Upper lobe of left lung (tissue), 6 donors: ENCODE measurements at places on chromosomes 3 and 15. TPM values are rescaled to one million over a fixed set of nuclear protein-coding genes. Genes with fewer than 3 reads are reported as not detected.

- peak overlapping the region; percentile 74 for H3K27ac ChIP-seq
- no peaks in the 10 kb centered on the region for H3K36me3 ChIP-seq
- H3K27me3 ChIP-seq, result no peaks in the 10 kb centered on the region
- DNase-seq, result peak; percentile 59
- peaks cover 80% of the 10 kb centered on the region for H3K4me1 ChIP-seq
Observed at GRCh38 chr15:89136818-89137772, 48.8 kb downstream of the ABHD2 start.

DNA sequence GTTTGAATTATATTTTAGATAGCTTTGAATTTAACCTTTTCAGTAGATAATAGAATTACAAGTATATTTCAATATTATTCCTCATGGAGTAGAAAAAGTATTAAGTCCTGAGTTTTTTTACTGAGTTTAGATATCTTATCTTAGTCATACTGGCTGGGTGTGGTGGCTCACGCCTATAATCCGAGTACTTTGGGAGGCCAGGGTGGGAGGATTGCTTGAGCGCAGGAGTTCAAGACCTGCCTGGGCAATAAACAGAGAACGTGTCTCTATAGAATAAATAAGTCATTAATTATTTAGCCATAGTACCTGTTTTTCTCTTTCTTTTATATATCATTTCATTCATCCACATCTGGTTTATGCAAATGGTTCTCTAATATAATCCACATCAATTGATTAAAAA lies 9.9 kb downstream of the RAP2B start:
- no peak overlapping the region for H3K4me3 ChIP-seq
- H3K36me3 ChIP-seq, result no peaks in the 10 kb centered on the region
- no peaks in the 10 kb centered on the region for H3K27me3 ChIP-seq
- peaks cover under 1% of the 10 kb centered on the region for H3K4me1 ChIP-seq
- no peak overlapping the region for H3K27ac ChIP-seq

DNA sequence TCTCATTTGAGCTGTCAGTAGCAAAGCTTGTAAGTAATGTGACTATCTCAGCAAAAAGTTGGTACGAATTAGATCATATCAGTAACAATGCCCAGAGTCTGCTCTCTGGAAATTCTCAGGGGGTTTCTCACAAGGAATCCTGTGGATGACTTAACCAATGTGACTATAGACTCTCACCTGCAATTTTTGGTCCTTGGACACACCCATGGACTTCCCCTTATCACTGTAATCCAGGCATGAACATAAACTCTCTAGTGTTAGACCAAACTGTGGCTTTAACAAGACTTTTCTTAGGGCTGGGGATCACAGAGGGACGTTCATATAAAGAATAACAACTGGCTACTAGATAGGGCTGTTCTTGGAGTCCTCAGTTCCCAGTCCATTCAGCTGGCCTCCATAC lies 3.9 kb upstream of the ZNF80 start:
- no peak overlapping the region for H3K4me3 ChIP-seq
- H3K4me1 ChIP-seq, result no peaks in the 10 kb centered on the region
- DNase-seq, result no peak
- H3K36me3 ChIP-seq, result no peaks in the 10 kb centered on the region
- no peaks in the 10 kb centered on the region for H3K27me3 ChIP-seq

DNA sequence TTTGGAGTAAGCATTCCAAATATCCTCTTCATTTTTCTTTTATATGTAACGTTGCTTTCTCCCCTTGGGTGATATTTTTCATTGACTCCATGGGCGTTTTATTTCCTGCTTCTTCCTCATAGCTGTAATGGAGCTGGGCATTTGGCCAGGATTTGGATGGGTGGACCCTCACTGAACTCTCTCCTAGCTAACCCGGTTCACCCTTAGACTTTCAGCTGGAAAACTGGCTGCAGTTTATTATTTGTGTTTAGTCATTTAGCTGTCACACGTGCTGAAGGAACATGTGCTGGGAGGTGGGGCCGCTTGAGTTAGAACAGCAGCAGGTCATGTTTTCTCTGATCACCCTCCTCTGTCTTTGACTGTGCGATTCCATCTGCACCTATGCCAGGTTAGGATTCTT lies 407.6 kb downstream of the ZIC1 start:
- no peak overlapping the region for H3K4me3 ChIP-seq
- H3K27ac ChIP-seq, result no peak overlapping the region
- DNase-seq, result no peak
- no peaks in the 10 kb centered on the region for H3K27me3 ChIP-seq
- no peaks in the 10 kb centered on the region for H3K36me3 ChIP-seq
- H3K4me1 ChIP-seq, result no peaks in the 10 kb centered on the region

GRCh38 chr3:125062904-125063618 lies 7.3 kb upstream of the HEG1 start:
- H3K4me1 ChIP-seq, result peaks cover 36% of the 10 kb centered on the region
- DNase-seq, result peak; percentile 40
- no peaks in the 10 kb centered on the region for H3K36me3 ChIP-seq
- no peak overlapping the region for H3K4me3 ChIP-seq
- H3K27me3 ChIP-seq, result no peaks in the 10 kb centered on the region

Gene PLA2G4E
- total RNA-seq, result not detected

Gene PCCB
- 22.0 TPM for total RNA-seq

Gene GUCA1C
- total RNA-seq, result not detected

Gene GHSR
- total RNA-seq, result not detected
